Effector memory CD4-positive, alpha-beta T cell (primary cell): ENCODE measurements at places on chromosomes 11 and 22.

DNA sequence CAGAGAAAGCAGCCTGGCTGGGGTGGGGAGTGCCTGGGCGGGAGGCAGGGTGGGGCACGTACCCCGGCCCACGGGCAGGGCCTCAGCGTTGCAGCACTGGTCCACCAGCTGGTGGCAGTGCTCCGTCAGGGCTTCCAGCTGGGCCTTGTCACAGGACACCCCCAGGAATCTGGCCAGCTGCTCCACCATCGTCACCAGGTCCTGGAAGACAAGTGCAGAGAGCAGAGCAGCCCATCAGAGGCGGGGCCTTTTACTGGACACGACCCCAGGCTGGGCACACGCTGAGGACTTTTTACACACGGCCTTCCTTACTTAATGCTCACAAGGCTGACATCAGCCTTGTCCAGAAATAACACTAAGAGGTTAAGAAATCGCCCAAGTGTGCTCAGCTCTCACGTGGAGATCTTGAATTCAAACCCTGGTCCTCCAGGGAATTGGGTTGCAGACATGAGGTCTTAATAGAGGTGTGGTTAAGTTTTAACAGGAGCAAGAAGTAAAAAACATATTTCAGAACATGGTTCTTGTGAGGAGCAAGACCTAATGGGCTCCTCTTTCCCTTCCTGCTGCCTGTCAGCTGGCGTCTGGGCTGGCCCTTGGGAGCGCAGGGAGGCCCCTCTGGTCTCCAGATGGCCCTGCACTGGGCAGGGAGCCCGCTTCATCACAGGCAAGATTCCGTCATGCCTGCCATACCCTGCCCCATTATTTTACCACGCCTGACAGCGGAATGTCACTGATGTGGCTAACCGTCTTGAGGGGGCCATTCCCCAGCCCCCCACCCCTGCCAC lies 17.1 kb upstream of the EFCAB6 start:
- DNase-seq, result no peak

- DNase-seq, result no peak
Measured at GRCh38 chr11:122394313-122394712, 261.2 kb upstream of the UBASH3B start.

- no peak for DNase-seq
Measured at GRCh38 chr11:75435571-75435925, 2.5 kb upstream of the KLHL35 start.

GRCh38 chr11:3412837-3413236 lies 33.9 kb upstream of the ZNF195 start:
- no peak for DNase-seq

DNA sequence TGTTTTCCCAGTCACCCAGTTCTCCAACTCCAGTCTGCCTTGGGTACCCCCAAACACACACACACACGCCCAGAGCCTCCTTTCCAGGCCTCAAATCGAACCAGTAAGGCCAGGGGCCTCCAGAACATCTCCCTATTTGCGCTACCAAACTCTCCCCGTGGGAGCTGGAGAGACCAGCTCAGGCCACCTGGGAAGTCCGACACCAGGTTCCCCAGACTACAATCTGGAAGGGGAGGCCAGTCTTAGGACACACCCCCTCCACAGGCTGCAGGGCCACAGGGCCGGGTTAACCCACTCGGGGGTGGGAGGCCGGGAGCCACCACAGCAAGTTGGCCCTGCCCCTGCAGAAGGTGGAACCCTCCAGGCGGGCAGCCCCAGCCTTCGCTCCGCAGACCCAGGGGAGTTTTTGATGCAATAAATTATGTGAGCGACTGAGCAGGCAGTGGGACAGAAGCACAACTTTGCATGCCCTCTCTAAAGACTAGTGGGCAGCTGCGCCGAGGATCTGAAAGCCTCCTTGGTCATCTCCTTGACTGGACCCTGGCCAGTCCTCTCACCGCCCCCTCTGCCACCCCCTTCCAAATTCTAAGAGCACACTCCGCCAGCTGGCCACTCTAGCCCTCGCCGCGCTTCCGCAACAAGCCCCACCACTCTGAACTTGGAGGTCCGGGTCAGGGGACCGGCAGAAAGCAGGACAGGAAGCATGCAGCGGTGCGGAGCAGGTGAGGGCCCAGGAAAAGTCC lies 2.8 kb downstream of the IGF2 start:
- no peak for DNase-seq

DNA sequence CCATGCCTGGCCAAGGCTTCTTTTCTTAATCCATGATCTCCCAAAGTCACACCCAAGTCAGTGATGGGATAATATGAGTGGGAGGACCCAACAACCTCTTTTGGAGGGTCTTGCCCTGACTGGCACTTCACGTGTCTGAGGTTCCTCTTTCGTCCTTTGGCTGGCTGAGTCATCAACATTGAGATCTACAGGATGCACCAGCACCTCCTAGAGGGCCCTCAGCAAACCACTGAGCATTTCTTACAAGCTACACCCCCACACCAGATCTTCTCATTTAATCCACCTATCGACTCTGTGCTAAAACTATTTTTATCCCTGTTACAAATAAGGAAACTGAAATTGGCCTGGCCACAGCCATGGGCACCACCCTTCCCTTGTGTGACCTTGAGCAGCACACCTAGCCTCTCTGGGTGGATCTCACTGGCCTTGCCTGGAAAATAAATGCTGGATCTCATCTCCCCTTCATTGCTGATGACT lies 63.4 kb downstream of the FLI1 start:
- DNase-seq, result peak; percentile 51

DNA sequence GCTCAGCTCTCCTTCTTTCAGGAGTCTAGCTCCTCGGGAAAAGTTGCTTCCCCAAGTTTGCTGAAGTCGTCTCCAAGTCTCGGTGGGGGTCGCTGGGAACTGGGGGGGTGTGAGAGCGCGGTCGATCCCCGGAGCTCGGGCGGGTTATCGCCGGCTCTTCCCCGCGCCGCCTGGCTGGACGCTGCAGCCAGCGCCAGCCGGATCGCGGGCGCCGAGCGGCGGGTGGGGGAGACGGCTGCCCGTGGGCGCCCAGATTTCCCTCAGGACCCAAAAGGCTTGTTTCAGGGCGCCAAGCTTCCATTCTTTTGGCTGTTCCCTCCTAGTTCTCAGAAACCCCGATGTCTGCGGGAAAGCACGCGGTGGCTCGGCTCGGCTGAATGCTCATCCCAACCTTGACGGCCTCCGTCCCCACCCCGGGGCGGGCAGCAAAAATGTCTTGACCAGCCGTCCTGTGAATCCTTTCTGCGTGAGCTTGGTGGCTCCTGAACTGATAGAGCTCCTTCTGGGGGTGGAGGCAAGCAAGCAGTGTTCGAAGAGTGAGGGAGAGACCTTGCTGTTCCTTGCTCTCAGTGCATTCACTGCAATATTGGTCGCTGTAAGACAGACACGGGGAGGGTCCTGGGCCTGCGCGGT lies 1.7 kb downstream of the ZBTB16 start:
- no peak for DNase-seq

- DNase-seq, result no peak
Measured at GRCh38 chr11:33797879-33798278, 23.6 kb upstream of the FBXO3 start.

GRCh38 chr11:11798586-11799438 lies 43.0 kb upstream of the USP47 start:
- DNase-seq, result peak; percentile 67

- DNase-seq, result no peak
Measured at GRCh38 chr11:61325649-61326414, 7.1 kb downstream of the DDB1 start.

GRCh38 chr11:75204685-75205563 lies 35.6 kb upstream of the TPBGL start:
- DNase-seq, result peak; percentile 69

- DNase-seq, result no peak
Measured at GRCh38 chr11:103109818-103110388, 677 bp downstream of the DYNC2H1 start.

GRCh38 chr11:33860926-33861325 lies 30.9 kb downstream of the LMO2 start:
- DNase-seq, result no peak

DNA sequence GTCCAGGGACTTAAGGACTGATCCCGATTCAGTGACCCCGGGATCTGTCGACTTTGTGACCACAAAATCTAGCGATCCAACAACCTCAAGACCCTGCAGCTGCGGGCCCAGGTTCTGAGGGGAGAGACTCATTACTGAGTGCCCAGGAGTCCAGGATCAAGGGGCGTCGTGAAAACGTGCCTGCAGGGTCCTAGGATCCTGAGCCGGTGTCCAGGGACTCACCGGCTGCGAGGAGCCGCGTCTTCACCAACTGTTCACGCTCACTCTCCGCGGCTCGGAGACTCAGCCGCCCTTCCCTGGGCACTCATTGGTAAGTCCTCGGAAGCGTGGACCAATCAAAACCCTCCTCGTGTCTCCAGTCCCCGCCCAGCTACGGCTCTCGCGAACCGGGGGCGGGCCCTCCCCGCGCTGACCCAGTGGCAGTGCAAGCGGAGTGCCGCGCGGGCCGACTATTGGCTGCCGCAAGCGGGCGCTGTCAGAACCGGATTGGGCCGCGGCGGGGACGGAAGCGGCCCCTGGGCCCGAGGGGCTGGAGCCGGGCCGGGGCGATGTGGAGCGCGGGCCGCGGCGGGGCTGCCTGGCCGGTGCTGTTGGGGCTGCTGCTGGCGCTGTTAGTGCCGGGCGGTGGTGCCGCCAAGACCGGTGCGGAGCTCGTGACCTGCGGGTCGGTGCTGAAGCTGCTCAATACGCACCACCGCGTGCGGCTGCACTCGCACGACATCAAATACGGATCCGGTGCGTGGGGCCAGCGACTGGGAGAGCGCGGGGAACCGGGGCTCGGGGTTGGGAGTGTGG lies at the start of gene SDF2L1:
Gene SDF2L1 (plus strand): TSS at position 514 of the 795 bp plus-strand sequence. CDS start 35 bp downstream, at position 549.
- DNase-seq, result peak; percentile 97

DNA sequence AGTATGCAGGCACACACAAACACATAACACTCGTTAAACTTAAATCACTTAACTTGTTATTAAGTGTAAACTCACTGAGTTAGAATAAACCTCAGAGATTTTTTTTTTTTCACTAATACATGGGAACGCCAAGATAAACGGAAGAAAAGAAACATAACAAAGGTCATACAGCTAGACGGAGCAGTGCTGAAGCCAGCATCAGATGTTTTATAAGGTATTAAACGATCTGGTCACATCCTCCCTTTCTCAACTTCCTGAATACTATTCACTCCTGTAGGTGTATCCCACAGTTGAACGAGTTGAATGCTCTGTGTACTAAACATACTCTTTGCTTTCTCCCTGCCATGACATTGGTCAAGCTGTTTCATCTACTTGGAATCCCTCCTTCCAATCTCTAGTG lies 212.0 kb downstream of the SWAP70 start:
- no peak for DNase-seq

GRCh38 chr11:63851364-63851763 lies 12.5 kb downstream of the MARK2 start:
- DNase-seq, result no peak

DNA sequence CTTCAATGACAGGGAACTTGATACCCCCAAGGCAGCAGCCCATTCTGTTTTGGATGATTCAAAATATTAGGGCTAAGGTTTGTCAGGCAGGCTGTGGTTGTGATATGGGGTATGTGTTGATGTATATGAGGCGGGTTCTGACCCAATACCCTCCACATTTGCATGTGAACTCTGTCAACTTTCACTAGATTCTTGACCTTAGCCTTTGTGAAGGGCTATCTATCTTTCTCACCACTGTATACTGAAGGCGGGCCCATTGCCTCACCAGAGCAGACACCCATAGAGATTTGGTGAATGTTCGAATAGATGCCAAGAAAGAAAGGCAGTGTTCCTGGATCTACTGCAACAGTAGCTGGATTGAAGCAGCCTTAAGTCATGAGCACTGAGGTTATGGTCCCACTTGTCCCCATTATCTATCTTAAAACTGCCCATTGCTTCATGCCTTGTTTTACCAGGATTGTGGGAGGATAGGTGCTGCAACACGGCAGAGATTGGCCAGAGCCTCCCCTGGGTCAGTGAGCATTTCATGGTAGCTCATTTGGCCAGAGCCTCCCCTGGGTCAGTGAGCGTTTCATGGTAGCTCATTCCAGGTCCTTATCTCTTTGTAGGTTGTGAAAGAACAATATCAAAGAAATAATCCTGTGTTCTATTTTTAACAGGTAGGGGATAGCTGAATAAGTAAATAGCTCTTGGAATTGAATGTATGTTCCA lies 399.6 kb downstream of the TMEM135 start:
- no peak for DNase-seq

DNA sequence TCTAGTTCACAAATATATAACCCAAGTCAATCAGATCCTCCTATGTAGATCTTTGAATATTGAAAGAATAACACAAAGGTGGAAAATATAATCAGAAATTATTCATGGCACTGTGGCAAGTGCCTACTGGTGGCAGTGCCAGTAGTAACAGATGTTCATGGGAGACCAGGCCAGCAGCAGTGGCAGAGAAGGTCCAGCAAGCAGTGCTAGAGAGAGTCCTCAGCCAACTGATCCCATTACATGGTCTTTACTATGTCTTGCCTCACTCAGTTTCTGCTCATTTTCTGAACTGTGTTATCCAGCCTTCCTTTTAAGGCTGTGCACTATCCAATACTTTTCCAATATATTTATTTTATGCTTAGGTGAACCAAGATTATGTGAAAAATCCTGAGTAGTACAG lies 124.9 kb downstream of the MRTFA start:
- DNase-seq, result no peak
